Fibroblast of skin of right biceps (primary cell): ENCODE measurements at places on chromosomes 1 and 21.

DNA sequence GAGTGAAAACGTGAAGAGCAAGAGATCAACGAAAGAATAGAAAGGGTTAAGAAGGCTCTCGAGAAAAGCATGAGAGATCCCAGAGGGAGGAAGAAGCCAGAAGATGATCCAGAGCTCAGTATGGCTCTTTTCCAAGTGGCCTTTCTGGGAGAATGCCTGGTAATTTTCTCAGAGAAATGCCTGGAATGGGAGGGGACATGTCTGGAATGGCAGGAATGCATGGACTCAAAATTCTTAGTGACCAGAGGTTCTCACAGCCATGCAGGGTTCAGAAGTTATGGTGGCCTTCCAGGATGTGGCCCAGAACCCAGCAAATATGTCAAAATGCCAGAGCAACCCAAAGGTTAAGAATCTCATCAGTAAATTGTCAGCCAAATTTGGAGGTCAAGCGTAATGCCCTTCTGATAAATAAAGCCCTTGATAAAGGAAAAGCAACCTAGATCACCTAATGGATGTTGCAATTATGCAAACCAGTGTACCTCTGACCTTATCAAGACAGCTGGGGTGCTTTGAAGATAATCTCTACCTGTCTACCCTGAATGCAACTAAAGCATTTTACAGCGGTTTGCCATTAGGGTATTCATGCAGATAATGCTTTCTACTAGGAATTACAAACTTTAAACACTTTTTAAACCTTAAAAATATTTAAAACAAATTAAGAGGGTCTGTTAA lies 53.1 kb downstream of the NBPF6 start:
- DNase-seq: peak; percentile 86

DNA sequence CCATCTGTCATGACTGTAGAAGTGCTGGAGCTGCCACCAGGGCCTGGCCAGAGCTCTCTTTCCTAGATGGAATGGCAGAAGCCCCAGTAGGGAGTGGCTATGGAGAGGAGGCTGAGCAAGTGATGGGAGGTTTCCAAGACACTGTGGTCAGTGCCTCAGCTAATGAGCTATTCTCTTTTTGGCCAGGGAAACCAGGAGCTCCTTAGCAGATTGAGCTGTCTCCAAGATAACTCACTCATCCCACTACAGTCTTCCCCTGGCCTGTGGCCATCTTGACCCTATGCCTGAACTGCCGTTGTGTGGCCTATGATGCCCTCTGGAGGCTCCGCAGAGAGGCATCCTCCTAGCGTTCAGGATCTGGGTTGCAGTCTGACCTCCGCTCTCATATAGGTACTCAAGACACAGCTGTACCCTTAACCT lies 60.5 kb downstream of the ERI3 start:
- DNase-seq: peak; percentile 75

DNA sequence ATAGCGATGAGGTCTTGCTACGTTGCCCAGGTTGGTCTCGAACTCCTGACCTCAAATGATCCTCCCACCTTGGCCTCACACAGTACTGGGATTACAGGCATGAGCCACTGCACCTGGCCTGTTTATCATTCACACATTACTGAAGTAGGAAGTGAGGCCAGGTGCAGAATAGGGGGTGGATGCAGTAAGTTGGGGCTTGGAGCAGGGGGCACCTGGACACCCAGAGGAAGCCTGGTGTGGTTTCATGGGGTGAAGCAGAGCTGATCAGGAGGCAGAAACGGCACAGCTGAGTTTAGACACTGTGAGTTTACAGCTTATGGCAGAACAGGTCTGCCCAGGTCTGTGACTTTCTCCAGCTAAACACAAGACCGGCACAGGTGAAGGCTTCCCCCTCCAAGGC lies 4.9 kb downstream of the CDA start:
- DNase-seq: no peak

GRCh38 chr1:182600036-182600713 lies 4.0 kb downstream of the RGS16 start:
- DNase-seq: no peak

DNA sequence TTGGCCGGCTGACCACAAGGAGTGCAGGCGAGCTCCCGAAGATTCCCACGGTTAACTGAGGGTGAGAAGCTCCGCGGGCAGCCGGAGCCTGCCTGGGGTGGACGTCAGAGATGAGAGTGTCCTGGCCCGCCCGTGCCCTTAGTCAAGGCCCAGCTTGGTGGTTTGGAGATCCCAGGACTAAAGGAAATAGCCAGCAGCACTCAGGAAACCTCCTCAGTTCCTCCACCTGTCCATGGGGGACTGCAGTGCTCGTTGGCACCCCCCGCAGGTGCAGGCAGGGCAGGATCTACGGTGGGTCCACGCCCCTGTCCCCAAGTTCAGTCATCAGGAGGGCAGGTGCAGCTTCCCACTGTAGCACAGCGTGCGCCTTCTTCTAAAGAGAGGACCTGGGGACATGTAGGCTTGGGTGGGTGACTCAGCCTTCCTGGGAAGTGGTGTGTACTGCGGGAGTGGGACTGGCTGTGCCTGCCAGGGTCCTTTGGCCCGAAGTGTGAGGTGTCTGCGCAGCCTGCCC lies 32.5 kb downstream of the SLX9 start:
- no peak for DNase-seq

GRCh38 chr21:45916011-45916840 lies 65.3 kb upstream of the COL6A1 start:
- DNase-seq: no peak

DNA sequence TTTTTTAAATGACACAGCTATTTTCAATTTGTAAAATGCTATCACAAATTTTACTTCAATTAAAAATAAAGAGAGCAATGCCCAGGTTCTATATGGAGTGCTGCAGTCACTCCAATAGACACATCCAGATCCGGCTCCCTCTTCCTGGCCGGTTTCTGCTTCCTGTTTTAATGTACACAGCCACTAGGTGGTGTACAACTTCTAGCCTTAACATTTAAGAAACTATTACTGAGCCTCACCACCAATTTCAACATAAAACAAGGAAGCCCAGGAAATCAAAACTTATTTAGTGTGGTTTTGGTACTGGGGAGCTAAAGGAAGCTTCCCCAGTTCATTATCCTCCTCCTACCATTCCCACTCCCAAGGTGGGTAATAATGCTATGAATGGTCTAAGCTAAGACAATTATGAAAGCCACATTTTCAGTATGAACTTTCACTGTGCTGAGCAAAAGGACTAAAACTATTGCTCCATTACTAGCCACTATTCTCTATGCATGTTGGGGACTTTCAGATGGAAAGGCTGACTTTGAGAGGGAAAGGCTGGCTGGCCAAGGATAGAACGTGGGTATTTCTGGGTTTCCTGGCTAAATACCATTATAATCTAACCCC lies 25.5 kb upstream of the MTMR11 start:
- peak; percentile 75 for DNase-seq

DNA sequence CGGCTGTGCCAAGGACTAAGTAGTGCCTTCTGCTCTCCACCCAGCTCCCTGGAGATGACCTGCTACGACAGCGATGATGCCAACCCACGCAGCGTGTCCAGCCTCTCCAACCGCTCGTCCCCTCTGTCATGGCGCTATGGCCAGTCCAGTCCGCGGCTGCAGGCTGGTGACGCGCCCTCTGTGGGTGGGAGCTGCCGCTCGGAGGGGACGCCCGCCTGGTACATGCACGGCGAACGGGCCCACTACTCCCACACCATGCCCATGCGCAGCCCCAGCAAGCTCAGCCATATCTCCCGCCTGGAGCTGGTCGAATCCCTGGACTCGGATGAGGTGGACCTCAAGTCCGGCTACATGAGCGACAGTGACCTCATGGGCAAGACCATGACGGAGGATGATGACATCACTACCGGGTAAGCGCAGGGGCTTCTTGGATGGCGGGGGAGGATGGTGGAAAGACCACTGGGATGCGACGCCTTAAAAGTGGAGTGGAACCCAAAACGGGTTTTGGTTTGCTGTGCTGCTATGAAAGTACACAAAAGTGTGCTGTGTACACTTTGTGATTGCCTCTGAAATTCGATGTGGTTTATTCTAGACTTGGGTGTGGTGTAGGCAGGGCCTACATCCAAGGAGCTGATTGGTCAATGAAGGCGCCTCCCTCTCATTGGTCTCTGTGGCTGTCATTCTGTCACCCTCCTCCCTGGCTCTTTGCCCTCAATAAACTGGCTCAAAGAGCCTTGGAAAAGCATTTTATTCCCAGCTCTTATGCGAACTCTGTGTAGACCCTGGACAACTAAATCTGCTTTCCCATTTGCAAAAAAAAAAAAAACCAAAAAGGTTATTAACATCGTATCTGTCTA lies 110.4 kb upstream of the IPO9 start:
- no peak for DNase-seq

- peak; percentile 29 for DNase-seq
Observed at GRCh38 chr1:234212764-234213657, 160.2 kb upstream of the COA6 start.

DNA sequence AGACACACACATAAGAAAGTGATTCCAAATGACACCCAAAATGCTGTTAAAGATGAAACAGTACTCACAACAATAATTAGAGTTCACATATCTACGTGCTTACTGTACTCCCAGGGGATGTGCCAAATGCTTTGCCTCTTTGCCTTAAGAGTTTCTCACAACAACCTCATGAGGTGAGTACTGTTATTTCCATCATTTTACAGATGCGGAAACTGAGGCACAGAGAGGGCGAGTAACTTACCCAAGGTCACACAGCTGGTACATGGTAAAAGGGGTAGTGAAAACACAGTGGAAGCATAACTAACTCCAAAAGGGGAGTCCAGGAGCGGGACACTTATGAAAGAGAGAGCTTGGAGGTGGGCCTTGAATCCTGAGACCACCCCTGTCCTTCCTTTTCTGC lies 171.8 kb downstream of the ACTL8 start:
- DNase-seq: no peak

- DNase-seq: peak; percentile 10
Observed at GRCh38 chr1:187032982-187033692, 204.4 kb downstream of the PLA2G4A start.

DNA sequence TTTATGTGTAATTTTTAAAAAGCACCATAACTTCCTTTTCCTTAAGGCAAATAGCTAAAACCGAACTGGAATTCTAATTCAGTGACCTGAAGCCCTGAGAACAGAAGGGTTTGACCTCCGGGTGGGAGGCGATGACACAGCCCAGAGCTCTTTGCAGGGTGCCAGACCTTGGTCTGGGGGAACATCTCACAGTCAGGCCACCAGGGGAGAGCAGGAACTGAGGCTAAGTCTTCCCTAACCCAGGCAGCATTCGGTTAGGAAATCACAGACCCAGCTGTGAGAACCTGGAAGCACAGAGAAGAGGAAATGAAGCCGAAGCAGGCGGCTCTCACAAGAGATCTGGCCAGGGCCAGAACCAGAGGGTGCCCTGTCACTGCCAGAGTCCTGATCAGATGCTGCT lies 444.8 kb downstream of the TTLL7 start:
- DNase-seq: no peak
